Activated CD4-positive, alpha-beta T cell treated with anti-CD3 and anti-CD28 coated beads, Interleukin-10, Interleukin-2, amounts not matched to agents 100 ng/mL and 50 ng/mL, durations not matched to agents 16 hours and 8 hours (primary cell): ENCODE measurements at places on chromosomes 3 and 15.

DNA sequence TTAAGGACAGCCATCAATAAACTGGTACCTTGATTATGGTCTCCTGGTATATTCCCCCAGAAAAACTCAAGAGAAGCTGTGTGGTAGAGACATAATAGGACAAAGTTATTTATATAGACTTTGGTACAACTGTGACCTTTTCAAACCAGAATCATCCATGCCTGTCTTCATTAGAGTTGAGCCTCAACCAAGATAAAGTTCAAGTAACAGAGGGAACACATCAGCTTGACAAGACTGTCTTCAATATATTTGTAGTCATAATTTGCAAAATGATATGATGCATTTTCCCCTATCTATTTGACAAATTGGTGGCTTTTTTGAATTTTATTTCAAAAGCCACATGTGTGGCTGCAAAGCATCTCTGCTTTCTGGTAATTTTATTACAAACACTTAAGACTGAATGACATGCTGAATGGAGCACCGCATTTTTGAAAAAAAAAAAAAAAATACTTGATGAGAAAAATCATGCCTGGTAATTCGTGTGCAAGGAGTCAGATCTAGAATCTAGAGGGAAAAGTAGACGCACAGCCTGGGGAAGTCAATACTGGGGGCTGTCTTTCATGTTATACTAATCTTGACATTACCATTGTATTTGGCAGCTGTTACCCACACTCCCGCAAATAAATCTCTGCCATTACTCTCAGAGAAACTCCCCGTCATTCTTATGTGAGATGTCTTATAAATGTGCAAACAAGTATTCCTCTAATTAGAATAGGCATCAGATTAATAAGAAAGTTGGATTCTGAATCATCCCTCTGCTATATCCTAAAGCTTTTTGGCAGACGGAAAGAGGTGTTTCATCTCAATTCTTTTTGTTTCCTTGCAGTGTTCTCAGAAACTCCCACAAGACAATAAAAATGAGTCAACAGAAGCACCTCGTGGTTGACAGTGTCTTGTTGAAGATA, 554.8 kb upstream of the CBLB start:
- peak; percentile 87 for DNase-seq

- DNase-seq, result no peak
These were observed 881.3 kb upstream of the NR2F2 start for GRCh38 chr15:95449230-95449628.

- no peak for DNase-seq
These were observed 27.1 kb upstream of the SLC30A4 start for GRCh38 chr15:45549541-45550220.

- DNase-seq, result no peak
These were observed 13.2 kb upstream of the AEN start for GRCh38 chr15:88607951-88608350.

- no peak for DNase-seq
These were observed 143.4 kb upstream of the NR2E3 start for GRCh38 chr15:71666763-71667620.

DNA sequence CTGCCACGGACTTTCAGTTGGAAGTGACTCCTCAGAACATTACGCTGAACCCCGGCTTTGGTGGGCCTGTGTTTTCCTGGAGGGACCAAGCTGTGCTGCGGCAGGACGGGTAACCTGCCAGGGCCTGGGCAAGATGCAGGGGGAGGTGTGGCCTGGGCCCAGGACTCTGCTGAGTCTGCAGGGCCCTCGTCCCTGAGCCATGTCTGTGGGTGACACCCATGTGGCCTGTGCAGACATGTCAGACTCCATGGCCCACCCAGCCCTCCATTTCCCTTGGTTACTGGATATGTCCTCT, 4.9 kb upstream of the ITIH3 start:
- no peak for DNase-seq

GRCh38 chr3:38552364-38552763, 56.2 kb downstream of the EXOG start:
- no peak for DNase-seq

DNA sequence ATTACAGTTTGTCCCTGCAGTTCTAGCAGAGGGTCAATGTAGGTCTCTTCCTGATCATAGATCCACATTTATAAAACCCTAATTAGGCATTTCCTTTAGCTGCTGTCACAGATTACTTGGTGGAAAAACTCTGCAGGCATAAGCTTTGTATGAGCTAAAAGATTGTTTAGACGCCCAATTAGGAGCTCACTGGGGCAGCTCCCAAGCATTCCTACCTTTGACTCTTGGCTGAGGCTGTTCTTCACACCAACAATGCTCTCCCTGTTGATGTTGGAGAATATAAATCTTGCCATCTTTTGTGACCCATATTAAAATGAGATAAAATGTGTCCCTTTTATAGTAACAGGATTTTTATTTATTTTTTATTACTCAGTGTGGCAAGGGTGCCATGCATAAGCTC, 148.3 kb upstream of the TRIM42 start:
- DNase-seq, result no peak

GRCh38 chr3:140170612-140171011, 235.6 kb downstream of the CLSTN2 start:
- no peak for DNase-seq

DNA sequence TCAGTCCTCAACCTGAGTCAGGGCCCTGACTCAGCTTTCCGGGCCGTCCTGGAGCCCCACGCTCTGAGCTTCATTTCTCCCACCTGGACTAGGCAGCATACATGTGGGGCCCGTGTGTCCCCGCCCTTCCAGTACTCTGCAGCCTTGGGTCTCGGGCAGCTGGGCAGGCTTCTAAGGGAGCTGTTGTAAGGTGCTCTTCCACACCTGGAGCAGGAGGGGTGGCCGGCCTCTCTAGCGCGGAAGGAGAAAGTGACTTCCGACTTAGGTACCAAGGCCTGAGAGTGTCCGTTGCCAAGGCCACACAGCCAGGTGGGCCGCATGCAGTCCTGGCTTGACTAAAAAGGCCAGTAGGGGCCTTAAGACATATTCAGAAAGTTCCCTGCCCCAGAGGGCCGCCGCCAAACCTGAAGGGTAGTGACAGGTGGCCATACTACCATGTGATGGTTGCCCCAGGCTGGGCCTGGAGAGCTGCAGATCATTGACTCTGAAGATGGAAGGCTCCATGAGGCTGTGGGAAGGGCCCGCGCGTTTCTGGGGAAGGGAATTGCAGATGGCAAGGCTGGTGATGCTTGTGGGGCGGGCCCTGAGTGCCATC, 9.4 kb upstream of the SEMA3B start:
- no peak for DNase-seq

DNA sequence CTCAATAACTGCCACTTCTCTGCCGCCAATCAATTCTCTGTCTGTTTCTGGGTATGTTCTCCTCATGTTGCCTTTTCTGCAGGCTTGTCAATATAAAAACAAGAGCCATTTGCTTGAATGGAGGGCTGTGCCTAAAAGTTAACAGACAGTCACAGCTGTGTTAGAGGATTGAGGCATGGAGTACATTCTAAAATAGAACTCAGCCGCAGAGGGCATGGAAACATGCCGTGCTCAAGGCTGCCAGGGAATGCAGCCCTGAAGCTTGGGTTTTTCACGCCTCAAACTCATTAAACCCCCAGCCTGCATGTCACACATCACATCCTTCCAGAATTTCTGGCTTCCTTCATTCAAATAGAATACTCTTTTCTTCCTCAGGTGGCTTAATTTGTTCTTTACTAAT, 166.6 kb downstream of the TPRG1 start:
- no peak for DNase-seq

DNA sequence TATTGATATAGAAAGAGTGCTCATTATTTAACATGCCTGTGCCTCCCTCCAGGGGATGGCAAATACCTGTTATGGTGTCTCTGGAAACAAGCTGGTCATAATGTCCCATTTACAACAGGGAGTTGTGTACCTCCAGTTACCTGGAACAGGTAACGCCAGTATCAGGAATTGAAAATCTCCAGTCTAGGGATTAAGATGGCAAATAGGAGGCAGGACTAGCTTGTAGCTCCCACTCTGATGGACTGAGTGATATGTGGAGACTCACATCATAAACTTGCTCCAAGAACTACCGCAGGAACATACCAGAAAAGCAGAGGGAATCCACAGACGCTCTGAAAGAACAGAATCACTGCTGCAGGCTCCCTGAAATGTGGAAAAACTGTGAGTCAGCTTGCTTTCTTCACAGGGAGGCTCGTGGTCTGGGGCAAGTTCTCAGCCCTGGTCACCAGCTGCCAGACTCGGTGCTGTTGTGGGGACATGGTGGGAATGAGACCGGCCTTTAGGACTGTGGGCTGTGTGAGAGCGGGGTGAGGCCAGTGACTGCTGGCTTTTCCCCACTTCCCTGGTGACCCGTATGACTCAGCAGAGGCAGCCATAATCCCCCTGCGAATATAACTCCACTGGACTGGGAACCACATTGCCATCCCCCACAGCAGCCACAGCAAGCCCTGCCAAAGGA, 97.4 kb downstream of the KCNAB1 start:
- no peak for DNase-seq

- DNase-seq, result peak; percentile 80
These were observed 90.7 kb downstream of the KLHL25 start for GRCh38 chr15:85704066-85704465.

GRCh38 chr3:181056136-181056732, 66.7 kb upstream of the DNAJC19 start:
- DNase-seq, result no peak

DNA sequence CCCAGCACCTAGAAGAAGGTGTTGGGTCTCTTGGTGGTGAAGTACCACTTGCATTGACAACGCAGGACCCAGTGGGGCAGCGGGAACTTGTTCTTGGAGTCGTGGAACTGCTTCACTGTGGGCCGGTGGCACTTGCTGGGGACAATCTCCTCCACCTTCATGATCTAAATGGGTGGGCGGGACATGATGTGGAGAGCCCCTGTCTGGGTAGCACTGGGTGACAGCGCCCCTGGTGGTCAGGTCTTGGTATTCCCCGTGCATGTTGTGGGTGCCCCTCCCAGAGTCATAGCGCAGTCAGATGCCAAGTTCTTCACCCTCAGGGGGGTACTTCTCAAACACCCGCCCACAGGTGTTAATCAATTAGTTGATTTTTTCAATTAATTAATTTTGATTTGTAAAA, 60.2 kb downstream of the AGBL1 start:
- DNase-seq, result peak; percentile 23

DNA sequence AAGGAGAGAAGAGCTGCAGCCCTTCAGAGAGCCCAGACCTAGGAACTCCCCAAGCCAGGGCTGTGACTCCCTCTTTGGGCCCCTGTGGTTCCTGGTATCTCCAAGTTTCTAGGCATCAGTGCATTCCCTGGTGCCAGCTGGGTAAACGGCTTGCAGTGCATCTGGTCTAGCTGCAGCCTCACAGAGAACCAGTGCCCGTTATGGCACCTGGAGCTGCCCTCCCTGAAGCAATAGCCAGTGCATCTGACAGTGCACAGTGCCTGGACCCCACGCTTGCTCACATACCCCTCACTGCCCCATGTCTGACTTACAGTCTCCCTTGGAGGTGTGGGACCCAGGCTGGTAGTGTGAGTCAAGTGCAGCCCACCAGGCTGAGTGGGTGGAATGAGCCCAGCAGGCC, 52.1 kb downstream of the LSAMP start:
- no peak for DNase-seq

- no peak for DNase-seq
These were observed 236.9 kb downstream of the TP63 start for GRCh38 chr3:189868061-189868460.

DNA sequence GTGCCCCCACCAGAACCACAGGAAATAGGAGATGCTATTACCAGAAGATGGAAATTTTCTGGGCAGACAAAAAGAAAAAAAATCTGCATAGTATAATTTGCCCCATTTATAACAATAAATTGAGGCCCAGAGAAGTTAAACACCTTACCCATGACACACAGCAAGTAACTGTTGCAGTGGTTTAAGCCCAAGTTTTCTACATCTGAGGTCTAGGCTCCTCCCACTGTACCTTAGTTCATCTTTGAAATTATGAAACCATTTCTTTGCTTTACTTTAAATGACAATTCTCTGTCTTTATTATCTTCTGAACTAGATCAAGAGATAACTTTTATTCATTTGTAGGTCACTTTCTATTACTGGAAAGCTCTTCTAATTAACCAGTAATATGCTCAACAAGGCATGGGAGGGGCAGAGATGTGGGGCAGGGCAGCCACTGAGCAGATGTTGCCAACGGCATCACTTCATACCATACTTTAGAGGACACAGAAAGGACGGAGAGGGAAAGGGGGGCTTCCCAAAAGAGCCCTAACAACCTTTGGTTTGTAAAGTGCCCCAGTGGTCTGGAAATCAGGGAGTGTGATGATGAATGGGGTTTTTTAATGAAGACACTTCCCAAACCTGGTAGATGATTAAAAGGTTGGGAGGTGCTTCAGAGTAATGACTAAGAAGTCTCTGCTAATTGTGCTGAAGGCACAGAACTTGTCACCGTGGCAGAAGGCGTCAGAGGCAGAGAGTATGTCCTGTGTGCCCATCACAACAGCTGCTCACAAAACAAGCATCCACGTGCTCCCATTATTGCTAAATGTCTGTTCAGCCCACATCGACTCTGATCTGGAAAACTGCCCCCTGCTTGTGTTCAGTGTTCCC, 342.5 kb downstream of the SHQ1 start:
- DNase-seq, result no peak

DNA sequence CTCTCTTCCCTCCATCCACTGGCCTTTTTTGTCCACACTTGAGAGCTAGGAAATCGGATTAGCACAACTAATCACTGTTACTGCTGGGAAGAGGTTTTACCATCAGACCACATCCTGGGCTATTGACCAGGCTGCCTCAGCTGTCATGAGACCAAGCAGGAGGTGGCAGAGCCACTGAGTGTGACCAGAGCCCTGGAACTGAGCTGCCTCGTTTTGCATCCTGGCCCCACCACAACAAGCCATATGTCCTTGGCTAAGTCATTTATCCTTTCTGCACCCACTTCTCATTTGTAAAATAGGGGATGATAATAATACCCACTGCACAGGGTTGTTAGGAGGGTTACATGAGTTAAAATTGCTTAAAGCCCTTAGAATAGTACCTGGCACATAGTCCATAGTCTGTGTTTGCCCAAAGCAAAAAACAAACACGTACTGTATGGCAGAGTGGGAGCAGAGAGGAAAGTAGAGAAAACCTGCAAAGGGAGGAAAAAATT, 34.1 kb downstream of the TMEM158 start:
- DNase-seq, result no peak

GRCh38 chr15:91099995-91100813, at the start of gene SV2B:
Gene SV2B, plus strand, starts transcription at chr15:91100257. Its CDS starts 126,007 bp downstream, at chr15:91226264.
- DNase-seq, result peak; percentile 47
